AML-193 (cell line): ENCODE measurements at places on chromosomes 2 and 18.

DNA sequence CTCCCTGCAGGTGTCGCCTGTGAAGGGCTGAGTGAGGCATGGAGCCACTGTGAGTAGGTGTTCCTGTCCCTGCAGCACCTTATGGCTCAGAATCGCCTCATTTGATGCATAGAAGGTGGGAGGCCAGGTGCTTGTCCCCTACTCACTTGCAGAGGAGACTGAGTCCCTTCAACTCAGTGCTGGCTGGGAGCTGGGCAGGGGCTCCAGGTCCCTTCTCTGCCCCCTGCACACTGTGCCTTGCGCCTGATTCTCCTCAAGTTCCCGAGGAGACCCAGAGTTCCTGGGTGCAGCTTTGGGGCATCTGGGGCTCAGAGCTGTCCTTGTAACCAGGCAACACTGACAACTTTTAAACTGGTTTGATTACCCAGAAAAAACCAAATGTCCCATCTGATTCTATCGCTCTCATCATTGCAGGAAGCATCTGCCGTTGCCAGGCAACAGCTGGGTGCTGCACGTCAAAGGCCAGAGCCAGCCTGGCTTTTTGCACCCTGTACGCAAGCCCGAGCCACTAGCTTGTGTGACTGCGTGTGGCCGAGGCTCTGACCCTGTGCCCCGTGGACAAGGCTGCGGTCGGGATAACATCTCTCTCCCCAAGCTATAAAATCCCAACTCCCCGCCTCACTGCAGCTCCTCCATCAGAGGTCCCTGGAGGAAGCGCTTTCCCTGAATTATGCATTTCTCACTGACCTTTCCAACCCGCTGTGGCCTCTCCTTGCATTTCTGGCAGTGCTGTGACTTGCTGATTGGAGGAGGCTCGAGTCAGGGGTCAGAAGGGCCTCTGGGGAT, 130.8 kb upstream of the HDAC4 start:
- no peak for DNase-seq

DNA sequence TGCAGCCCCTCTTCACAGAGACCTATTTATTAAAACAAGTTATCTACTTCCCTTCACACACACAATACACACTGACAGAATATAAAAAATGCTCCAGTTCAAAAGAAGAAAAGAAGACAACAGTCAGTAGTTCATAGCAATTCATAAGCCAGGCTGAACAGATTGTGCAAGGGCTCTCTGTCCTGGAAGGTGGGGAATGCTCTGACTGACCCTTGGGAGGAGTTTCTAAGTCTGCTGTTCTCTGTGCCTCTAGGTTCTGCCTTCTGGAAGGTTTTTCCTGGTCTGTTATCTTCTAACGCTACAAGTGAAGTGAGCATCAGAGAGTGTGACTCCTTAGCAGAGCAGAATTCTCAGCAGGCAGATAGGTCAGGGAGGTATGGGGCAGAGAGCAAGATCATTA, 35.7 kb downstream of the SP3 start:
- no peak for DNase-seq

DNA sequence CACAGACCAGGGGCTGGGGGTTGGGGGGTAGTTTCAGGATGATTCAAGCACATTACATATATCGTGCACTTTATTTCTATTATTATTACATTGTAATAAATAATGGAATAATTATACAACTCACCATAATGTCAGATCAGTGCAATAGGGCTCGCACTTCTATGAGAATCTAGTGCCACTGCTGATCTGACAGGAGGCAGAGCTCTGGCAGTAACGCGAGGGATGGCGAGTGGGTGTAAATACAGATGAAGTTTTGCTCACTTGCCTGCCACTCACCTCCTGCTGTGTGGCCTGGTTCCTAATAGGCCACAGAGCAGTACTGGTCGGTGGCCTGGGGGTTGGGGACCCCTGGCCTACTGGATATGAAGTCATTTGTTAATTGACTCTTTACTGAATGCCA, 190.5 kb downstream of the CLIP4 start:
- no peak for DNase-seq

- peak; percentile 43 for DNase-seq
Measured at GRCh38 chr18:73136134-73136533, 268.3 kb upstream of the NETO1 start.

GRCh38 chr18:35729991-35730668, 148.6 kb downstream of the GALNT1 start:
- no peak for DNase-seq

DNA sequence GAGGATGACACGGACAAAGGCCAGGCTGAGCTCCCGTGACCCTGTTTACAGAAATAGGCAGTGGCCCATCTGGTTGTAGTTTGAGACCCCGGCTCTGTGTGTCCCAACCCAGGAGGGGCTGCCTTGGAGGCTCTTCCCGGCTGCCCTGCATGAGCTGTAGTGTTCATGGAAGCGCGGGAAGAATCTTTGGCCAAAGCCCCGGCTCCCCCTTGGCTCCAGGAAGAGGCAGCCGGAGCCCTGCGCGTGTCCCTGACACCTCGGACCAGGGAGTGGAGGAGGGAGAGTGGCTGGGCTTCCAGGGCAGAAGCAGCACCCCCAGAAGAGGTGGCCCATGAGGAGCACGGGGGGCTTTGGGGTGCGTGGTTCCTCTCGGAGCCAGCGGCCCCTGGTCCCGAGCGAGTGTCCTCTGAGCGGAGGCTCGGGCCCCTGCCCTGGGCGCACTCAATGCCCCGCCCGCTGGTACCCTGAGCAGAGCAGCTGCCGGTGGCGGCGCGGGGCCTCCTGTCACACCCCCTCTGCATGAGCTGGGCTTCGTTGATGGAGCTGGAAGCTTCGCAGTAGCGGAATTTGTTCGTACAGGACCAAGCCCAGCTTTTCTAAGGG, 21.7 kb downstream of the GPR35 start:
- no peak for DNase-seq

DNA sequence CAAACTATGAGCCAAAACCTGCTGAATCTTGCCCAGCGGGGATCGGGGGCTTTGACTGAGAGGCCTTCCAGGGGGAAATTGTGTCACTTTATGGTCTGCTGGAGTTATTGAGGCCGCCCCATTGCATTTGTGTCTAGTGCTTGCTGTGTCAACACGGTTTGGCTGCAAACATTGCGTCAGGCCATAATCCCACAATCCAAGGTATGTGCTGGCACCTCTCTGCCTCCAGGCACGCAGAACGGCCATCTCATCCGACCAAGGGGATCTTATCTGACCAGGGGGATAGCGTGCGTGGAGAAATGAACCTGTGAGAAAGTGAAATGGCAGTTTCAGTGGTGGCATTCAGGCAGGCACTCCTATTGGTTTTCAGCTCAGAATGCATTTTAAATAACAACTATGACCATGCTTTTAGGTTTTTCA, 18.1 kb upstream of the LYPD6B start:
- no peak for DNase-seq

- DNase-seq = no peak
Measured at GRCh38 chr18:63903851-63904570, 3.7 kb upstream of the SERPINB10 start.

- DNase-seq = no peak
Measured at GRCh38 chr2:139367416-139367815, 587.2 kb upstream of the NXPH2 start.

GRCh38 chr2:62499430-62500060, 6.5 kb downstream of the TMEM17 start:
- no peak for DNase-seq

- no peak for DNase-seq
Measured at GRCh38 chr2:182542501-182543258, 115.8 kb upstream of the PDE1A start.
